ENCODE measurements at places on chromosomes 2 and 18.

GRCh38 chr2:1692342-1692741 lies 52.0 kb downstream of the PXDN start:
- H3K27me3 ChIP-seq, result no peaks in the 10 kb centered on the region
- H3K27ac ChIP-seq, result no peak overlapping the region
- H3K4me3 ChIP-seq, result no peak overlapping the region

DNA sequence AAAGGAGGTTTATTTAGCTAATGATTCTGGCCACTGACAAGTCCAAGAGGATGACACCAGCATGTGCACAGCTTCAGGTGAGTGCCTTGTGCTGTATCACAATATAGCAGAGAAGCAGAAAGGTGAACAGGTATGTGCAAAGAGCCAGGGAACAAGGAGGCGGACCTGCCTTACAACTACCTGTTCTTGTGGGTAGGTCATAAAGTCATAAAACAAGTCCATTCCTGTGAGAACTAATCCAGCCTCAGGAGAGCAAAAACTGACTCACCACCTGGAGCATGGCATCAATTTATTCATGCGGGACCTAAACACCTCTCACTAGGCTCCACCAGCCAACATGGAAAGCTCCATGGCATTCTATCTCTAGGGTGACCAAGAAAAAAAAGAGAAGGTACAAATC lies 234.2 kb downstream of the ASXL3 start:
- no peak for DNase-seq
- H3K4me1 ChIP-seq, result no peaks in the 10 kb centered on the region
- no peak overlapping the region for H3K4me3 ChIP-seq
- no peaks in the 10 kb centered on the region for H3K27me3 ChIP-seq

DNA sequence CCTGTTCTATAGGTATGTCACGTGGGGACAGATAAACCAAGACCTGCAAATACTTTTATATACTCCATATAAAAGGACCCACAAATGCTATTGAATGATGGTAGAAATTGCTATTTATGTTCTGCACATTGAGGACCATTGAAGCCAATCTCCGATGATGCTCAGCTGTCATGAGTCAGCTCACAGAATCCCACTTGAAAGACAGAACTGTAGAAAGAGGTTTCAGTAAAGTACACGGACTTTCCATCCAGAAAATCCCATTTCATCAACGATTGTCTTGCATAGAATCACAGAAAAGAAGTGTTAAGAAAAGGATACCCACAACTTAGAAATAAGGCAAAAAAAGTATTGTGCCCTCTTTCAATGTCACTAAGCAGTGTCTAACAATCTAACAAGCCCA lies 169.0 kb upstream of the COPS8 start:
- no peaks in the 10 kb centered on the region for H3K36me3 ChIP-seq
- H3K4me1 ChIP-seq, result no peaks in the 10 kb centered on the region
- peaks cover 6% of the 10 kb centered on the region for H3K27me3 ChIP-seq
- no peak overlapping the region for H3K27ac ChIP-seq

DNA sequence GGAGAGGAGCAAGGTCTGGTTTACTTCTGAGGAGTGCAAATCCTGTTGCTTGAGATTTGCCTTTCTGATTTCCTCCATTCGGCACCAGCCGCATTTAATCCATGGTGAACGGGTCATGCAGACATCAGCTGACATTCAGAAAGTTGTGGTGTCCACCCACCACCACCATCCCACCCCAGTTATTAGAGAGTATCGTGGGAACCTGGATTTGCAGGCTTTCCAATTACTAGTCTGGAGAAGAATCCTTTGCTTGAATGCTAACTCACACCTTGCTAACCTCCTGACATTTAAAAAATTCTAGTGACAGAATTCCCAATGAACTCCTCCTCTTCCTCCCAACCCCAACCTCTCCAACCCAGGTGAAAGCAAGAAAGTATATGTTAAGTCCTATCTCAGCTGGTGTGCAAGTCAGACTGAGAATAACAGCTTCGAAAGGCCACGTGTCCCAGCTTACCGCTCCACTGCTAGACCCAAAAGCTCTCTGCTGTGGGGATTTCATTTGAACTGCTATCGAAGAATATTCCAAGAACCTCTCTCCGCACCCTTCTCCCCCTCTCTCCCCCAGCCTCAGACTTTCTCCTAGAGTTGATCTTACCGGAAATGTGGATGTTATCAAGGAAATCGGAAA lies 17.7 kb downstream of the BCL11A start:
- H3K27me3 ChIP-seq, result peaks cover 53% of the 10 kb centered on the region
- no peaks in the 10 kb centered on the region for H3K36me3 ChIP-seq
- no peak overlapping the region for H3K4me3 ChIP-seq

GRCh38 chr2:116911540-116911939 lies 903.0 kb upstream of the DDX18 start:
- H3K27ac ChIP-seq, result no peak overlapping the region
- DNase-seq, result no peak
- no peak overlapping the region for H3K4me3 ChIP-seq

DNA sequence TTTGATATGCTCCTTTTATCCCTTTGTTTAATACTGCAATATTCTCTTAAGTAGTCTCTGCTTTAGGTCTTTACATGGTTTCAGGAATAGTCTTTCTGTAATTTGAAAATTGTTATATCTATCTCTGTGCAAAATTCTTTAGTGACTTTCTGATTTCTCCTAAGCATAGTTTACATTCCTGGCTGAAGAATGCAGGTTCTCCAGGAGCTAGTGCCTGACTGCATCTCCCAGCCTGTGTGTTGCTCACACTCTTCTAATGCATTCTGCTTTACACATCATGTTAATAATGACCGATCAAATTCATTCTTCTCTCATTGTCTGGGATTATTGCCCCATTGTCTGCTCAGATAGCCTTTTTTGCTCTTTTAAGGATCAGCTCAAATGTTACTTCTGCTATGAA lies 1349.2 kb downstream of the DSC3 start:
- H3K27ac ChIP-seq, result no peak overlapping the region
- H3K4me1 ChIP-seq, result no peaks in the 10 kb centered on the region
- DNase-seq, result no peak

Data from activated CD4-positive, alpha-beta T cell treated with anti-CD3 and anti-CD28 coated beads, Interleukin-2, amount 10 ng/mL, durations not matched to agents 7 days and 5 days (primary cell).